ENCODE measurements at places on chromosomes 5 and 9. TPM values are rescaled to one million over a fixed set of nuclear protein-coding genes. Genes with fewer than 3 reads are reported as not detected.
A peak's percentile ranks its signal among the peaks of the same experiment; 100 is the strongest.

PCDHGA9 gene
- 5.7 TPM for polyA plus RNA-seq

SPINK1 gene
- 108 TPM for polyA plus RNA-seq

COL15A1 gene
- polyA plus RNA-seq: 36.2 TPM

F12 gene
- polyA plus RNA-seq: 4.6 TPM

DNA sequence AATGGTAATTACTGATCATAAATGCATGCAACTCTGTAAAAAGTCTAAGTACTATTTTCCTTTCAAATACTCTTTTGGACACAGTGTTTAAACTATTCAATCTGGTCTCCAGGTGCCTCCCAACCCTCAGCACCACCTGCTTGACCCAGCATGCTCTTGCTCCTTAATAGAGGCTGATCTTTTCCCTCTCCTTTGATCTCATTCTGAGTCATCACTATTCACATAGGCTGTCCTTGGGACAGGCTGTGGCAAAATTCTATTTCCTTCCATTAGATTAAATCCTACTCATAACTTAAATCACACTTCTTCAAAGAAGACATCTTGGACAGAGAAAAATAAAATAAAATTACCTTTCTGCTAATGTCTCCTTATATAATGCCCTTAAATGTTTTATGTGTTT is 199.4 kb upstream of the ST8SIA4 start:
- DNase-seq: no peak

DNA sequence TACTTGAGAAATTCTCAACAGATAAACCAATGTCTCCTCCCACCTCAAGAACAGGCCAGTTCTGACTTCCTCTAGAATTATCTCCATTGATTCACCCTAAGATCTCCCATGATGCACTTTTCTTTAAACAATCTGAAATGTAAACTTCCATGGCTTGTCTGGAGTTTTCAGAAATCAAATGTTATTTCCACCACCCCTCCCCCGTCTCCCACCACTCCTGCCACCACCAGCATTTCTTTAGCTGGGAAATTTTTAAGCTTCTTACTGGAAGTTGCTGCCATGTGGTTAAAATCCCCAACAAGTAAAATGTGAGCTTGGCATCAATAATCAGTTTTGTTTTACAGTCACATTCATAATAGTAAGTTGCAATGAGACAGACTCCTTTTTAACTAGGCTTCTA is 32.8 kb upstream of the BASP1 start:
- no peak for DNase-seq

DNA sequence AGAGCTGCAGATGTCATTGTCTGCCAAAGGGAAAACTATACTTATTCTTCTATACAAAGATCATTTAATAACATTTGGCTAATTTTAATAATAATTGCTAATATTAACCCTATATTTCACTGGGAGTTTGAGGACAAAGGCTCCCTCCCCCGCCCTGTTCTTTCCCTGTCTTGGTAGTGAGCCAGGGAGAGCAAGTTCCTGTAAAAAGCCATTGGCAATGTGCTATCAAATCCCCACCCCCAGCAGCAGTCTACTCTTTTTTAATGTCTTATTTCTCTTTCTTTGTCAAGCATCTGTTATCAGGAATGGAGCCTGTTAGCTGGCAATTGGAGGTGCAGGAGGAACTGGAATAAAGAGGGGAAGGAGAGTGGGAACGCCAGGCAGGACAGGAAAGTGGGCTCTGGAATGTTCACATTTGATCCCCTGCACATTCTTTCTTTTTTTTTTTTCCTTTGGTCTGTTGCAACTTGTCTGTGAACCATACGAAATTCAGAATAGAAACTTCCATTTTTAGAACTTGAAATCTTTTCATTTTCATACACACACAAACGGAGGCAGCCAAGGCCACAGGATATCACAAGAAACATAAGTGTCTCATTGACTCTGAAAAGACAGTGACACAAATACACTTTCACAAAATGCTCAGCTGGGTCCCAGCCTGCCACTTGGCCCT is 664.8 kb upstream of the ZNF608 start:
- DNase-seq: peak; percentile 30

- DNase-seq: no peak
Observed at GRCh38 chr9:12965303-12965702, 190.5 kb downstream of the LURAP1L start.

GRCh38 chr5:123364441-123365155 is 58.6 kb downstream of the CEP120 start:
- DNase-seq: no peak

- DNase-seq: no peak
Observed at GRCh38 chr5:137730336-137730735, 5.6 kb downstream of the KLHL3 start.

DNA sequence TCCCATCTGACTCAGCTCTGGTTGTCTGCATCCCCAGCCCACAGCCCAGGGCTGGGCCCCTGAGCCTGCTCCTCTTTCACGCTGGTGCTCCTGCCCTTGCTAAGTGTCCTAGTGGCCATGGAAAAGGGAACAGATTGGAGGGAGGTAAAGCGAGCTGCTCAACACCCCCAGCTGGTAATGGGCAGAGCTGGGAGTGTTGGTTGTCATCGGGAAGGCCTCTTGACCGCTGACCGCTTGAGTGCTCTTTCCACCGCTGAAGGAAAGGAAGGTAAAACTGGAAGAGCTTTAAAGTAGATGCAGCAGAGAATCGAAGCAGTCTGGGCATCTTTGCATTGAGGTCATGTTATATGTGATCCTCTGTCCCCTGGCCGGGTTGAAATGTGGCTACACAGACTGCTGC is 60.2 kb downstream of the CRB2 start:
- no peak for DNase-seq
